ENCODE measurements at places on chromosomes 1 and 21. TPM values are rescaled to one million over a fixed set of nuclear protein-coding genes. Genes with fewer than 3 reads are reported as not detected.
A peak's percentile ranks its signal among the peaks of the same experiment; 100 is the strongest.

PTCH2 gene
- total RNA-seq, result 0.10 TPM

C2CD4D gene
- total RNA-seq, result not detected

SPRR1B gene
- total RNA-seq, result not detected

GRCh38 chr21:32186804-32187203 is 92.0 kb downstream of the MIS18A start:
- no peak for DNase-seq

- no peak for DNase-seq
Measured at GRCh38 chr1:192980856-192981255, 78.3 kb downstream of the UCHL5 start.

DNA sequence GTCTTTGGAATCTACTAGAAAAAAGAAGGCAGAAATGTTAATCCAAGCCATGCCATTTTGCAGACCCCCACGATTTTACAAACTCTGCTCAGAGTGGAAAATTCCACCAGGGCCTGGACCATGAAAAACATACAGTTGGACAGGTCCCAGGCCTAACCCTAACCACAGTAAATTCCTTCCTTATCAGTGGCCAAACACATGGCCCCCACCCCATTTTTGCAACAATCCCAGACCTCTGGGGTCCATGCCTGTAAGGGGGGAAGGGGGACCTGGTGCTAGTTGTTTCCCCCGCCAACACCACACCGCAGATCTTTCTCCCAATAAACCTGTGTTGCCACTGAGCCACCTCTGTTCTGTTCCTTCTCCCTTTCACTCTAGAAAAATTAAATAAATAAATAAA is 1352.7 kb downstream of the AMY1C start:
- no peak for DNase-seq

GRCh38 chr1:36284517-36284916 is 21.7 kb upstream of the SH3D21 start:
- no peak for DNase-seq

CYP4Z1 gene
- not detected for total RNA-seq

DNA sequence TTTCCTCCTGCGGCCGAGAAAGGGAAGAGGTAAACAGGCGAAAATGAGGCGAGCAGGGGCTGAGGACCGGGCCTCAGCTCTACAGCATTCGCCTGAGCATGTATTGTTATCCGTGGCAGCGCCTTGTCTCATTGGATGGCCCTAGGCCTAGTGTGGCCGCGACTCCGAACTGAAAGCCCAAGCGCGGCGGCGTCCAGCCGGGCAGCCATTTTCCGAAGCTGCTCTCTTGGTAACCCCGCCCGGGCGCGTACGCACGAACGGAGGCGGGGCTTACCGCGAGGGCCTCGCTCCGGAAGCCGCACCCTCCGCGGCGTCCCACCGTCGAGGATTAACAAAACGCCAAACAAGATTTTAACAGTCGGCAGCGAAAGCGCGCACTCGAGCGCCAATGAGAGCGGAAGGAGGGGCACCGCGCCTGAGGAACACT is 797 bp upstream of the USP1 start:
- DNase-seq, result no peak

GRCh38 chr1:84202126-84202525 is 58.1 kb downstream of the PRKACB start:
- DNase-seq, result no peak

IGSF21 gene
- total RNA-seq, result not detected

PRDM16 gene
- 0.97 TPM for total RNA-seq

- DNase-seq, result no peak
Measured at GRCh38 chr1:213979751-213980586, 7.8 kb upstream of the PROX1 start.

DNA sequence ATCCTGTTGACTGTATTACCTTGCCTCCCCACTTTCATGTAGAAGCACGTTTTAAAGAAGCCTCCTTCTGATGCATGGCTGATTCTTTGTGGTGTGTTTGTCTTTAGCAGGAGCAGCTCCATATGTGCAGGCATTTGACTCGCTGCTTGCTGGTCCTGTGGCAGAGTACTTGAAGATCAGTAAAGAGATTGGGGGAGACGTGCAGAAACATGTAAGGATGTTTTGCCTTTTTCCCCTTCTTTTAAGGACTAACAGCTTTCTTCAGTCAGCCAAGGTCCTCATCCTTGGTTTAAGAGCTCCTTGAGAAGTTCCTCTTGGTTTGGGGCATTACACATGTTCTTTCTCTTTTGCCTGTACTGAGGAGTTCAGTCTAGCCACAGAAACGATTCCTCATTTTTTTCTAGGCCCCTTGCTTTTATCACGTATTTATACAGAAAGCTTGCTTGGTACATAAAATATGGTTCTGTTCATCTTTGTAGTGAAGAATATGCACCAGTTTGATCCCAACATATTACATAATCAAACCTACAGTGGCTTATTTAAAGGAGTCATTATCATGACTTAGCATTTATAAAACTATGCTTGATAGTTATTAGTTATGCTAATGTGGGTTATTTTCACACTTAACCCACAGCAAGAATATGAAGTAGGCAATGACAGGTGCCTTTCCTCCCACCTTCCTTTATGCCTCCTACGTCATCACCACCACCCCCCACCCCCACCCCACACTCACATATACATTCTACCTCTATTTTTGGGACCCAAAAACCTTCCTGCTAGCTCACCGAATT is 19.6 kb downstream of the CAP1 start:
- DNase-seq, result no peak

- no peak for DNase-seq
Measured at GRCh38 chr1:58620926-58621325, 43.9 kb upstream of the TACSTD2 start.

DNA sequence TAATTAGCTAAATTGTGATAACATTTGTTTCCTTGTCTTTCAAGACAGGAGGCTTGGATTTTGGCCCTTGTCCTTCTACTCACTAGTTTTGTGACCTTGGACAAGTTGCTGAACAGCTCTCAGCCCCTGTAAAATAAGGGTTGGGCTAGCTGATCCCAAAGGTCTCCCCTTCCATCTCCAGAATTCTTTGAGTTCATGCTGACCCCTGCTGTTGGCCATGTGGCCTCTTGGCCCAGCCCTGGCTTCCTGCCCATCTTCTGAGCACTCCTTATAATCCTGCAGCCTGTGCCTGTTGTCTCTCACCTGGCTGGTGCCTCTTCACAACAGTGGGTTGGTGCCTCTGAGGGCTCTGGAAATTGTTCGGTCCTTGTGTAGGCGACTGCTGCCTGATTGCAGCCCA is 10.1 kb downstream of the PTGFRN start:
- no peak for DNase-seq

DNA sequence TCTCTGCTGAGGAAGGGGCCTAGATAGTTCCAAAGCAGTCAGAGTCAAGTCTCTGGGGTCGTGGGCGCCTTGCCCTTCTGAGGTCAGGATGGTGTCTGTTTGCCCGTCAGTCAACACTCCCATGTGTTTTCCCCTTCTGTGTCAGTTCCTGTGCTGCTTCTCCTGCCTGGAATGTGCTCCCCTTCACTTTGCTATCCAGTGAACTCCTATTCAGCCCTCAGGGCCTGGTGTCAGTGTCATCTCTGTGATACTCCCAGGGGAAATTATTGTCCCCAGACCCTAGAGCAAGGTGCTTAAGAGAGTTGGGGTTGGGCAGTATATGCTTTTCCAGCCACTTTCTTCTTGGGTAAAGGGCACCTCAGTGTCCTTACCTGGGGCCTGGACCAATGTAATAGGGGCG is 45.8 kb upstream of the SYNC start:
- DNase-seq, result no peak

S100B gene
- not detected for total RNA-seq

- no peak for DNase-seq
Measured at GRCh38 chr1:161166669-161167548, 683 bp downstream of the PPOX start.

DNA sequence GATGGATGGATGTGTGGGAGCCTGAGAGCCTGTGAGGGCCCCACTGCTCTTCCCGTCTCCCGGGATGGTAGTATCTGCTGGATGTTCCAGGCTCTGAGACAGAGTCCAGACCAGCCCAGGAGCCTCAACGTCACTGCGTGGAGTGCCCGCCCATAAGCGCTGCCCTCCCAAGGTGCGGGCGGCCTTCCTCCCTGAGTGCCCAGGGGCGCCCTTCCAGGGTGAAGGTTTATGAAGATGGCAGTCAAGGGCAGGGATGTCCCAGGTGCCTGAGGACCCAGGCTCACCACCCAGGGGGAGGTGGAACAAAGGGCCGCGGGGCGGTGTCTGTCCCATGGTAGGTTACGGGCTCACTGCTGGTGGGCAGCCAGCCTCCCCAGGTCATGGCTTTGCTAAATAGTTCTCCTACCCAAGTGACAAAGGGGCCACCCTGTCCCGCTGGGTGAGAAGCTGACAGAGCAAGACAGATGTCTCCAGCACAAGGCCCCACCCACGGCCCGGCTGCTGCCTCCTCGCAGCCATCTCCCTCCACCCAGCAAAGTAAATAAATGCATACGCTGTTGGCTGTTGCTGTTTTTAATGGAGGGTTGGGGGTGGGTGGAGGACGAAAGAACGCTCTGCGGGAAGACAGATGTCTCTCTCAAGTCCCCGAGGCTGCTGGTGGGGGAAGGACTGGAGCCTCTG is 9.0 kb upstream of the GPR153 start:
- DNase-seq, result no peak

OR2AK2 gene
- not detected for total RNA-seq

OR6K3 gene
- not detected for total RNA-seq

GRCh38 chr1:235073331-235073967 is 55.2 kb downstream of the TOMM20 start:
- DNase-seq, result peak; percentile 93

TRABD2B gene
- total RNA-seq, result 0.06 TPM

BRINP2 gene
- 0.39 TPM for total RNA-seq
